ENCODE measurements at places on chromosomes 3 and 15.

DNA sequence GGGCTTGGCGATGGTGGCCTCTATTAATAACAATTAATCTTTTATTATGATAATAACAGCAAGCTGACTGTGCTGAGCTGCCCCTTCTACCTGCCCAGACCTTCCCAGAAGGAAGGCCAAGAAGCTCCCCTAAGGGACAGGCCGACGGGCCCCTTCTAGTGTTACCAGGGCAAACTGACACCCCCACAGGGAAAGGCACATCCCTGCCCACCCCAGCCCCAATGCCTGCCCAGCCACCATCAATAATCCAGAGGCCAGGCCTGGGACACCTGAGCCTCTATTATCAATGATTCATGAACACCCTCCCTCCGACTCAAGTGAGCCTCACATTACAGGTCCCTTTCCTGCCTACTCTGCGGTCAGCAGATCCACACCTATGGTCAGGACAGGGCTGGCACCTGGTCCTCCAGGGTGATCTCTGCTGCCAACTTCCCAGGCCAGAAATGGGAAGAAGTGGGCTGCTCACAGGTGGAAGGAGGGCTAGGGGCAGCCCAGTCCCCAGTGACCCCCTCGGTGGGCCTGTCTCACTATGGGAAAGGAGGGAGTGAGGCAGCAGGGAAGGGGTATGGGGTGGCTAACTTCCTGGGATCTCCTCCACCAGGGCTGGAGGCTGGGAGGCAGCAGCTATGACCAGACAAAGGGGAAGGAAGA, 1.8 kb downstream of the TWF2 start:
- peak; percentile 15 for DNase-seq

DNA sequence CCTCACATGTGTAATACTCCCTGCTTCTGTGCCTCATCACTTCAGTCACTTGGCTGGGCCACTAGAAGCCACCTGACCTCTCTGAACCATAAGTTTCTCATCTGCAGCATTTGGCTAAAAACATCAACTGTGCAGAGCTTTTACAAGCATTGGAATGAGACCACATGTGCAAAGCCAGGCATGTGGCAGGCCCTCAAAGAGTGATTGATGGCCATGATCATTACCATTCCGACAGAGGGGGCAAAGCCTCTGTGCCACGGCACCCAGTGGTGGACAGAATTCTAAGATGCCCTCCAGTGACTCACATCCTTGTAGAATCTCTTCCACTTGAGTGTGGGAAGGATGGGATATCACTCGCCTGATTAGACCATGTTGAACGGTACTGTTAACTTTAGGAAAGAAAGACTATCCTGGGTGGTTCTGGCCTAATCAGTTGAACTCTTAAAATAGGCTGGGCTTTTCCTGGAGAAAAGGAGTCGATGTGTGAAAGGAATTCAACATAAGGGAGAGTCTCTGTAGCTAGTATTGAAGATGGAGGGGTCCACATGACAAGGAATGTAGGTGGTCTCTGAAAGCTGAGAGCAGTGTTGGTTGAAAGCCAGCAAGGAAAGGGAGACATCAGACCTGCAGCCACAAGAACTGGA, 13.5 kb downstream of the CDCP1 start:
- DNase-seq = no peak

GRCh38 chr3:49017971-49018706, at the start of gene DALRD3:
DALRD3 (minus strand) TSS chr3:49018580; CDS start chr3:49018564, 16 bp downstream.
- peak; percentile 78 for DNase-seq

- DNase-seq = no peak
These were observed 48.9 kb downstream of the ABCC5 start for GRCh38 chr3:183968666-183969245.

GRCh38 chr15:61158504-61159407, 70.3 kb downstream of the RORA start:
- DNase-seq = no peak

DNA sequence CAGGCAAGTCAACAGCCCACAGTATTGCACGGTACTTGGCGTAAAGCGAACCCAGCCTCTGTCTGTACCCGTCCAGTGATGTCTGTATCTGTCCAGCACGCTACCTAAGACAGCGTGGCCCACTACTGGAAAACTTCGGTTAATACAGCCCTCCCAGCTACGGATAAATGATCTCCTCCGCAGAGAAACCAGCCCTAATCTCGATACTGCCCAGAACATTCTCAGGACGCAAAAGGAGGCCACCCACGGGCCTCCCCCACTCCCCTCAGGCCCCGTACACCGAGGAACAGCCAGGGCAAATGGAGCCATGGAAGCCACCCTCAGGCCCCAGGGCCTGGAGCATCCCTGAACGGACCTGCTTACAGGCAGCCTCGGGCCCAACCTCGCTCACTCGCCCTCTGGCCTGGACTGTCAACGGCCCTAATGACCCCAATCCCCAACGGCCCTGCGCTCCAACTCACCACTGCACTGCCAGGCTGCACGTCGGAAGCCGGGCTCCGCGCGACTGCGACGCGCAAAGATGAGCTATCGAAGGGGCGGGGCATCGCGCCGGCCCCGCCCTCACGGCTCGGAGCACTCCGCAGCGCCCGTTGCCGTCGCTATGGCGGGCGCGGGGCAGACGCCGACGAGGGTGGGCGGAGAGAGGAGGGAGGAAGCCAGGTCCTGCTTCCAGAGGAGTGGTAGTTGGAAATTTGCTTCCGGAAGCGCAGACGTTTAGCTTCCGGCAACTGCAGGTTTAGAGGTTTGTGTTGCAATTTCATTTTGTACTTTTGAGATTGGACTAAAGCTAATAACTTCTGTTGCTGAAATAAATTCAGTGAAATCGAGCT, at the start of gene SKIC8:
SKIC8 (minus strand) TSS at position 509 of the 830 bp plus-strand sequence. CDS start 3,923 bp downstream, outside the sequence.
- DNase-seq = peak; percentile 94

DNA sequence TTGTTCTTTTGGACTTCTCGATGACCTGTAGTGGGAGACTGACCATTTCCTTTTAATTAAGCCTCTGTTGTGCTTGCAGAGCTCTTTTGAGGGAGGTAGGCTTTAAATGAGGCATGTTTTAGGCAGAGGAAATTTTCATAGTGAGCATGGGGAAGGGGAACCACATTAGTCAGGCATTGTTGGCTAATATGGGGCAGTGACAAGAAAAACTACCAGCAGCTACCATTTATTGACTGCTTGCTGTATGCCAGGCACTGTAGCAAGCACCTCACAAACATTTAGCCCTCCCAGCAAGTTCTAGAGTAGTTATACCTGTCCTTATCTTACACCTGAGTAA, 10.9 kb downstream of the ATG7 start:
- no peak for DNase-seq

DNA sequence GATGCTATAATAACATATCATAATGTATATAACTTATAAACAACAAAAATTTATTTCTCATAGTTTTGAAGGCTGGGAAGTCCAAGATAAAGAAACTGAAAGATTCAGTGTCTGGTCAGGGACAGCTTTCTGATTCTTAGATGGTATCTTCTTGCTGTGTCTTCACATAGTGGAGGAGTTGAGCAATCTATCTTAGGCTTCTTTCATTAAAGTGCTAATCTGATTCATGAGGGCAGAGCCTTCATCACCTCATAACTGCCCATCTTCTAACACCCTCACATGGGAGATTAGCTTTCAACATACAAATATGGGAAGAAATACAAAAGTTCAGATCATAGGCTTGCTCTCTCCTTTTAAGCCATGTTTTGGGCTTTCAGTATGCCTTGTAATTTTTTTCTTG, 774.8 kb upstream of the EPHA6 start:
- DNase-seq = no peak

DNA sequence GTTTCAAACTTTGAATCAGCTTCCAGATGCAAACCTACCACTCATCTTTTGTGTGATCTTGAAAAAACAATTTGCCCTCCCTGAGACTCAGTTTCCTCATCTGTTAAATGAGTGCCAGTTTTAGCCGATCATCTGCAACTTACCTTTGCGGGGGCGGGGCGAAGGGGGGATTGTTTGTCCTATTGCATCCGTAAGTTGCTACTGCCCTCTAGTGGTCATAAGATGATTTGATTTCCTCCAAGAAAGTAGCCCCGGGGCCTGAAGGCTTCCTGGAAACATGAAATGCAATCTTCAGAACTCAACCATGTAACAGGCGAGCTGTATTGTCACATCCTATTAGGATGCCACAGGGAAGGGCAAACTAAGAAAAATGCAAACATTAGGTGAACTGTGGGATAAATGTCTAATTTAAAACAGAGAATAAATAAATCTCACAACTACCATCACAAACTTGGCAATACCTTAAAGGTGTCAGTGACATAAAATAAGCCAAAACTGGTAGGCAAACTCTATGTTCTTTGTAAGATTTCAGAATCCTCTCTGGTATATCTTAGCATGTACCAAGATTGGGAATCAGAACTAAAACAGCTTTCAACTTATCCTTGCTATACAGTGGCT, 63.5 kb upstream of the CLDN18 start:
- DNase-seq = peak; percentile 55

- no peak for DNase-seq
These were observed 1027.7 kb upstream of the NR2F2 start for GRCh38 chr15:95302809-95303208.
